ENCODE measurements at places on chromosomes 4 and X. TPM values are rescaled to one million over a fixed set of nuclear protein-coding genes. Genes with fewer than 3 reads are reported as not detected.

GRCh38 chr4:52566136-52567031, 92.7 kb downstream of the USP46 start:
- peak; percentile 14 for DNase-seq

DNA sequence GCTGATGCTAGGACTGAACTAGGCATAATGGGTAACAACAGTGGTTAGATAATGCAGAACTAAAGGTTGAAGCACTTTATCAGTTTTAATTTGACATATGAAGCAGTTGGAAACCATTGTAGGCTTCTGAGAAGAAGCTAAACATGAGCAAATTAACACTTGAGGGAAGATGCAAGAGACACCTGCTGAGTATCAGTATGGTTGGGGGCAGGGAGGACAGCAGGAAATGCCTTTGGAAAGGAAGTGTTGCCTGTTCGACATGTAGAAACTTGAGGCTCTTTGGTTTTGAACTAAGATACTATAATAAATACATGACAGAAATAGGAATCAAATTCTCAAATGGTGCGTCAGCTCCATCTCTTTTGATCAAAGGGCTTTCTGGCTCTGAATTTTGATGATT, 115.6 kb downstream of the FHIP1A start:
- DNase-seq, result no peak

DNA sequence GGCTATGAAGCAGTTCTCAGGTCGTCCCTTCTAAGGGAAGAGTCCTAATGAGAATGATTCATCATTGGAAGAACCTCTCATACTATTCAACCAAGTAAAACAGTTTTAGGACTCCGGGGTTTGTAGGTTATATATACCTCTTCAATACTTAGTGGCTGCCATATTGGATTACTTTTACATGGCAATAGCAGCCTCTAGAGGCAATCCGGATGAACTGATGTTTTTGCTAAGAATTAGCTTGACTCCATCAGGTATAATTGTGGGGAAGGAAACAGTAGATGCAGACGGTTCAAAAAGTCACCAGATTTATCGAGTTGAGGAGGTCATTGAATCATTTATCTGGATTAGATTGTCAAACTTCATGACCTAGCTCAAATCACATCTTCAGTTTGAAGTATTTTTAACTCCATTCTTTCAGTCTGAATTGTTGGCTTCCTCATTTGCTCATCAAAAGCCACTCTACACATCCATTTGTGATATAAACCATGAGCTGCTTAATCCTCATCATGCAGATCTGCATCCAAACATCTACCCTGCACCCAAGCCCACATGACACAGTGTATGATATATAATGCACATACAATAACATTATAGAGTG, 28.4 kb downstream of the GUCY1B1 start:
- peak; percentile 76 for DNase-seq

GRCh38 chr4:48727666-48728459, 52.2 kb downstream of the FRYL start:
- no peak for DNase-seq

- no peak for DNase-seq
Measured at GRCh38 chr4:74408639-74409038, 36.3 kb upstream of the AREG start.

DNA sequence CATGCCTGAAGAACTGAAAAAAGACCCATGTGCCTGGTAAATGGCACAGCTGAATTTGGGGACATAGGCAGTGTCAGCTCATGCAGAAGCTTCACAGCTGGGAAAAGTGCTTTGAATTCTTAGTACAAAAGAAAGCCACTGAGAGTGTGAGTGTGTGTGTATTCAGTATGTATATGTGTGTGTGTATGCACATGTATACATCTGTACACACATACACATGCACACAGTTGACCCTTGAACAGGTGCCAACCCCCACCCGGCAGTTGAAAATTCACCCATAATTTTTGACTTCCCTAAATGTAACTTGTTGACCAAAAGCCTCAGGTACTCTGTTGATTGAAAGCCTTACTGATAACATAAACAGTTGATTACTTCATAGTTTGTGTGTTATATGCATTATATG, 49.5 kb upstream of the ENPP6 start:
- DNase-seq, result no peak

GRCh38 chr4:143281507-143282190, 55.0 kb upstream of the GAB1 start:
- peak; percentile 77 for DNase-seq

DNA sequence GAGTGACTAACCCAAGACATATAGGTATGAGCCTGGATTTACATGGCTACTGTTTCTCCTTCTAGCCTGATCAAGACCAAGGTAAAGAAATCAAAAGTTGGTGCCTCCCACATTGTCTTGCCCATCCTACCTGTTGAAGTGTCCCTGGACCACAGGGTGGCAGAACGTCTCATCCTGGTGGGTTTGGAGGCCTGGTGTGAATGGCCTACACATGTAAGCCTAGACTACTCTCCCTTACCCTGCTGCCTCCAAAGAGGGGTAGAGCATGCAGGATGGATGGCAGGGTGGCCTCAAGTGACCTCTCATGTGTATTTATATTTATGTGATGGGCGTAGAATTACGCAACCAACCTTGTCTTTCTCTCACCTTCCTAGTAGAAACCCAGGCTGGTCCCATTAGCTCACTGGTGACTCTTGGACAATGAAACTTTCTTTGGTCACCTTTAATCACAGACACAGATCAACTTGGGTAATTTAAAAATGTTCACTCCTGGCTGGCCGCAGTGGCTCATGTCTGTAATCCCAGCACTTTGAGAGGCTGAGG, 73.3 kb upstream of the SOD3 start:
- no peak for DNase-seq

DNA sequence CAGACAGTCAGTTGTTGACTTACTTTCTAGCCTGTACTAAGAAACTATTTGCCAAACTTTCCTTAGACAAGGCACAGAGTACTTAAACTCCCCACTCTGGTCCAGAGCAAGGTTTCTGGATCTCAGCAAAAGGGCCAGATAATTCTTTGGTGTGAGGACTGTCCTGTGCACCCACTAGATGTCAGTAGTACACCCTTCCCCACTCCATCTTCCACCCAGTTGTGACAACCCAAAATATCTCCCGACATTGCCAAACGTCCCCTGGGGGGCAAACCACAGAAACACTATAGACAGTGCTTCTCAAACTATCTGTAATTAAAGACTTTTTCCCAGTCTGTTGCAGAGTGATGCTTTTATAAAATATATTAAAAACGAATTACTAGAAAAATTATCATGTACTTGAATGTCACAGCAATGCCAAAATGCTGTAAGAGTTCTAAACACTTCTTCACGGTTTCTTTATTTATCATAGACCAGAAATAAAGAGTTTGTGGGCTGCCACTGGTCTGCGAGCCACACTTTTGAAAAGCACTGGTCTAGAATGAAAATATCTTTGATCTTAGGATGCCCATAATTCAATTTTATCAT, 203.5 kb downstream of the PRDM5 start:
- peak; percentile 52 for DNase-seq

DNA sequence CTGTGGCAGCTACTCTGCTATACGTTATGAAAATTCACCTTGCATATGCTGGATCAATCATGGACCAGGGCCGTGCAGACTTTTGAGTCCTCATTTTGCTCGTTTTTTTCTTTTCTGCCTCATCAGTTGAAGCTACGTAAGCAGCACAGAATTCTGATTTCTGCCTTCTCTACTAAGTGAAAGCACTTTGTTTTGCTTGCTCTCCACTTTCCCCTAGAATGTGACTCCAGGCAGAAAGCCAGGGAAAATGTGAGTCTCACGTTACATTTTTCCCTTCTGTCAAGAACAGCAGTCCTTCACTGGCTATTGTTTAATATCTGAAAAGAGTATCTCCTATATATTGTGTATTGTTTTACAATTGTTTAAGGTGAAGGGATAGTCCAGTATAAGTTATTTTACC, 1840.1 kb downstream of the PCDH7 start:
- peak; percentile 80 for DNase-seq

DNA sequence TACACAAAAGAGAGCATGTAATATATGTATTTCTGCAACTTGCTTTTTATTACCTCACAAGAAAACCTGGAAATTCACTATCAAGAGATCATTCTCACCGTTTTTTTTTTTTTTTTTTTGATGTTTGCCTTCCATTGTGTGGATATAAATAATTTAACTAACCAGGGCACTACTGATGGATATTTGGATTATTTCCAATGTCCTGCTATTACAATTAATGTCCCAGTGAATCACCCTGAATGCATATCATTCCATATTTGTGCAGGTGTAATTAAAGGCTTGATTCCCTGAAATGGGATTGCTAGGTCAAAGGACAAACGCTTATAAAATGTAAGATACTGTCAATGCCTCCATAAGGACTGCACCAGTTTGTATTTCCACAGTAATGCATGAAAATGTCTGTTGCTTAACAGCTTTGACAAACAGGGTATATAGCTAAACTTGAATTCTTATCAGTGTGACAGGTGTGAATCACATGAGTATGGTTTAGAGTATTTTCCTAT, 87.8 kb downstream of the NCAPG start:
- no peak for DNase-seq

DNA sequence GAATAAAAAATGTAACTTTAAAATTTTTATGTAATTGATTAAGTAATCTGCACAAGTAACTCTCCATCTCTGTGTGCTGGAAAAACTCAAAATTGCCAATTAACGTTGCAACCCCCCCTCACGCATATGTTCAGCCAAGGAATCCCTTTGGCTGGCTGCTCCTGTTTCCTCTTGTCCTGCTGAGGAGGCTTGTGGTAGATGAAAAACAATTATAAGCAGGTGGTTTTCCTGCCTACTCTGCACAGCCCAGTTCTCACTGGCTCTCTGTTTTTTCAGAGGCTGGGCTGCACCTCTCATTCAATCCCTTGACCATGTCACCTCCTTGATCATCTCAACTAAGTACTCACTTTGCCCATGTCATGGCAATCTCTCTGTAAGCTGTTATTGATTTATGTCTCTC, 1068.4 kb downstream of the ARAP2 start:
- DNase-seq, result no peak

DNA sequence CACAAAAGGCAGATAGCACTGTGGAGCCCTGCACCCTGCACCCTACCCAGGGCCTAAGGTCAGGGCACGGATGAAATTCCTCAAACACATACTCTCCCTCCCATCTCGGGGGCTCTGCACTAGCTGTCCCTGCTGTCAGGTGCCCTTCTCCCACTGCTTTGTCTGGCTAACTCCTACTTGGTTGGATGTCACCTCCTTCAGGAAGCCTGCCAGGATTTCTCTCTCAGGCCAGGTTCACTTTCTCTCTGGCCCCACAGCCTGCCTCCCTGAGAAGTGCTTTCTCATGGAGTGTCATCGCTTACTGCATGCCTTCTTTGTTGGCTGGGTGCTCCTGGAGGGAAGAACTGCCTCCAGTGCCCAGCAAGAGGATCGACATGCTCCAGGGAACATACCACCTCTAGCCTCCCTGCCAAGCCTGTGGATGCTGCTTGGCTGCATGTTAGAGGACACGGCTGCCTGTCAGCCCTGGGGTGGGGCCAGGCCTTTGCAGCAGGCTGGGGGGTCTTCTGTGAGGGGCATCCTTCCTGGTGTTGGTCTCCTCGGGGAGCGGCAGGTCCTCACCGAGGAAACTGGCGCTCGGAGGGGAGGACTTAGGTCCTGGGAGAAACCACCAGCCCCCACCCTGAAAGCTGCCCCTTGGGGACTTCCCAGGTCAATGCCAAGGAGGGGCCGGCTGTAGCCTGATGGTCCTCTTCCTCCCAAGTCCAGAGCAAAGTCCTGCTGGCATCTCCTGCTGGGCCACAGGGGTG, 15.0 kb downstream of the ABLIM2 start:
- DNase-seq, result no peak

GRCh38 chr4:93237521-93237920, 591.0 kb upstream of the ATOH1 start:
- no peak for DNase-seq

DNA sequence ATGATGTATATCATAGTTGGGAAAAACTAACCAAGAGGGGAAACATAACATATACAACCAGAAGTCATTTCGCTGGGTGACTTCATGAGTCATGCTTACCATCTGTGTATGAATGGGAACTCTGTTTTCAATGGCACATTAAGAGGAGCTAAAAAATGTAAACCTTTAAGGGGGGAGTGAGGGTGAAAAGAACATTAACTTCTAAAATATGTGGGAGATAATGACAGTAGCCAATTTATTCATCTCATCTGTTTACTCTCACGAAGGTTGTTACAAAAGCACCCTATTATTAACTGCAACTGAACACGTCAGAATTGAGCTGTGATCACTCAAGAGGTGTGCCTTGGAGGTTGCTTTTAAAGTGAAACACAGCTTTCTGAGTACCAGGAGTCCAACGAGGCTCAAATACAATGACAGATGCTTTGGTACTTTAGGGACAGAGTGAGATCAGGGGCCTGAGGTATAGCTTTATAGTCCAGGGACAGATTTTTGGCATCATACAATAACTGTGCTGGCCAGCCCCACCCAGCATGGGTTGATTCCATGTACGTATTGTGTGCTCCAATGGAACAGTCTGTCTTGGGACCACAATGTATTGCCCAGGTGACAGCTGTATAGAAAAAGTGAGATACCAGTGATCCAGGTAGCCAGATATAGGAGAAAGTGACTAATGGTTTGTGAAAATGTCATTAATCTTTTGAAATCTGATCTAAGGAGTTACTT, 107.3 kb downstream of the AMMECR1 start:
- no peak for DNase-seq

GRCh38 chrX:44099366-44099765, 126.2 kb upstream of the NDP start:
- DNase-seq, result no peak

DNA sequence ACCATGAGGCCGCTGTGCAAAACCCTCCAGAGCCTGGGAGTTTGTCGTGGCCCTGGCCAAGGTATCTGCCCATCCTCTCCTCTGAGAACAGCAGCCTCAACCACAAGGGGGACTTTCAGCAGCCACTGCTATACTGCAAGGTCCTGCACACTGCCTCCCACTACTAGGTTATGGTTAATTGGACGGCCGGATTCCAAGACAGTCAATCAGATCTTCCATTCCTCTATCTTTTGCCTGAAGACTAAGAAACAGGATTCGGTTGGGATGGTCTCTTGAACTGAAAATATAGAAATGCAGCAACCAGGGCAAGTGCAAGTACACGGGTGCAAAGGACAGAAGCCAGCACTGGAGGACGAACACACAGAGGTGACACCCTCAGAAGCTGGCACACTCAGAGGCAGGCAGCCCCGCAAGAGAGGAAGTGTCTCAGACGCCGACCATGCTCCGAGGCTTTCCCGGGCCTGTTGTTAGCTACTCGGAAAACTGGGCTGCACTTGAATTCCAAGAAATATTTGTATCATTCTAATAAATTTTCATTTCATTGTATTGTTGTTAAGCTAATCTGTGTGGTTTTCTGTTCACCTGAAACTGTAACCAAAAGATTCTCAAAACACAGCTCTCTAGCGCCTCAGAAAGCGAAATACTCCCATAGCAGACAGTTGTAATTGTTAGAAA, 63.3 kb downstream of the AFAP1 start:
- peak; percentile 43 for DNase-seq

GRCh38 chr4:73387552-73387951, 16.5 kb upstream of the ALB start:
- DNase-seq, result no peak

- DNase-seq, result no peak
Measured at GRCh38 chrX:275476-275966, 5.7 kb upstream of the PLCXD1 start.

The CT45A2 gene
- not detected for total RNA-seq

The SPATA4 gene
- 4.1 TPM for total RNA-seq

The IL15 gene
- total RNA-seq, result 10.6 TPM

The MSANTD1 gene
- total RNA-seq, result 1.4 TPM

The WDR13 gene
- total RNA-seq, result 50.7 TPM

The PDCL2 gene
- total RNA-seq, result not detected

The MAGEA12 gene
- total RNA-seq, result not detected

The DGKQ gene
- 19.1 TPM for total RNA-seq

The NPY2R gene
- total RNA-seq, result 0.65 TPM
